ENCODE measurements at places on chromosomes 16 and 17. TPM values are rescaled to one million over a fixed set of nuclear protein-coding genes. Genes with fewer than 3 reads are reported as not detected.

- DNase-seq, result no peak
Measured at GRCh38 chr16:65548470-65548869, 426.6 kb upstream of the CDH11 start.

CSH1 gene
- not detected for total RNA-seq

DNA sequence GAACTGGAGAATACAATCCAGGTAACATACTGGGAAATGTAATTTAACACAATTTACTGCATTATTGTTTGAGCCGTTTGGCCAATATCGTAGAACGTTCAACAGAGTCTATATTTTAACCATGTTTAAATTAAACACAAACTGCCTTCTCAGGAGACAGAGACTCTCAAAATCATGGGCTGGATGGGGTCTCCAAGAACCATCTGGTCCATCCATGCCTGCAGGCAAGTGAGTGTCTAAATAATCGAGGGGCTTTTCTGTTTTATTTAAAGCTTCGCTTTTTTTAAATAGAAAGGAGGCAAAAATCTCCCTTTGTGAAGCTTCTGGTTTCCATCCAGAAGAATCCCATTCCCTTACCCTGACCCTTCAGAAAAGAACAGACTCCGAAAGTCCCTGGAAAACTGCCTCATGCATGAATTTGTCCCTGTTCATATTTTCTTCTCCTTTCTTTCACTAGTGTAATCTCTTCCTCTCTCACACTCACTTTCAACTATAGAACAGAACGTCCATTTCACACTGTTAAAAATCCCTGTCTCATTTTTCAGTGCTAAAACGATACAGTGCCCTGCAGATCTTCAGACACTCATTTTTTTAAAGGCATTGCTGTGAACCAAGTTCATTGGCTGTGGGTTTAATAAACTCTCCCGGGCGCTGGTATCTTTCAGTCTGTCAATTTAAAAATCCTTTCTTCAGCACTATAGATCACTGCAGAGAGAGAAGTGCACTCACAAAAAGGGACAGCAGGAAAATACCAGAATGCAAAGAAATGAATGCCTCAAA lies 111.4 kb upstream of the TOM1L1 start:
- no peak for DNase-seq

- DNase-seq, result no peak
Measured at GRCh38 chr17:50452630-50453300, 15.9 kb downstream of the CHAD start.

- no peak for DNase-seq
Measured at GRCh38 chr16:29699324-29700219, 20.6 kb downstream of the QPRT start.

GRCh38 chr16:87107201-87107600 lies 210.0 kb downstream of the C16orf95 start:
- no peak for DNase-seq

RPL27 gene
- total RNA-seq, result 1,640 TPM

GRCh38 chr16:86354641-86355513 lies 155.4 kb upstream of the FOXF1 start:
- DNase-seq, result no peak

WIPI1 gene
- total RNA-seq, result 13.1 TPM

DNA sequence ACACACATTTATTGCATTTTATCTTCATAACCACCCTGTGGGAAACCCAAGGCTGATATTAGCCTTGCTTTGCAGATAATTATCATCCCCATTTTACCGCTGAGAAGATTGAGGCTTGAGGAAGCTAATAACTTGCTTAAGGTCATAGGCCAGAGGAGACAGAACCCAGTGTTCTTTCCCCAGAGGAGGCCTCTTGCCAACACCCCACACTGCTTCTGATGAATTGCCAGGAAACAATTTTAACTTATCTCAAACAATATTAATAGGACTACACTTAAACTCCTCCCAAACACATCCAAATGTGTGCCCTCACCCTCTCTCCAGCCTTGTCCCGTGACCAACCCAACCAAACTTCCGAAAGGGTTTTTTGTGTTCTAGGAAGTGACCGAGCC lies 2.1 kb upstream of the SPG7 start:
- DNase-seq, result no peak

TBC1D3G gene
- total RNA-seq, result not detected

DNA sequence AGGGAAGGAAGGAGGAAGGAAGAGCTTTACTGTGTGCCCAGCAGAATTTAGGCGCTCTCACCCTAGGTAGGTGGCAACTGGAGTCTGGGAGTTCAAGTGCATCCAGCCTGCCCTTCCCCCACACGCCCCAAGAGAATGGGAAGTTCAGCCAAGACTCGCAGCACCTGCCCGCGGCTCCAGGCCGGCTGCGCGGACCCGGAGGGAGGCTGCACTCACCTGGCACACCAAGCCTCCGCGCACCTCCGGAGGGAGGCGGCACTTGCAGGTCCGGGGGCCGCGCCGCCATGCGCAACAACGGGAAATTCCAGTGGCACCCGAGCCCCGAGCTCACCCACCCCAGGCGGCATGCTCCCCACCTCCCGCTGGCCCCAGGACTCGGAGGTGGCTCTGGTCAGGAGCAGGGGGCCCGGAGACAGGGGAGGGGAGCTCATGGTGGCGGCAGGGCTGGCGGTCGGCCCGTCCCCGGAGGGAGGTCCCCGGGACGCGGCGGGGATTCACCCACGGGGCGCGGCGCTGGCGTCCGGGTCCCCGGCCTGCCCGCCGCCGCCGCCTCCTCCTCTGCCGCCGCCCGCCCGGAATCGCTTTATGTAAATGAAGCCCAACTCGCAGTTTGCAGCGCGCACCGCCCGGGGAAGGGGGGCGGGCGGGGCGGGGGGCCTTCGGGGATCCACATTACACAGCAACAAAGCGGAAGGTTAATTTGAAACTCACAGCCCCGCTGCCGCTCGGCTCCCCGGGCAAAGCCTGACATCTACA lies at the start of gene ZFHX3:
TSS of gene ZFHX3 (minus strand) at position 593 of the 756 bp plus-strand sequence. CDS start 87,983 bp downstream, outside the sequence.
- DNase-seq, result peak; percentile 63

GRCh38 chr17:72311004-72311403 lies 190.2 kb downstream of the SOX9 start:
- no peak for DNase-seq

CPSF4L gene
- not detected for total RNA-seq
